Mucosa of gallbladder (tissue), 1 donor: ENCODE measurements at places on chromosomes 2 and 18. TPM values are rescaled to one million over a fixed set of nuclear protein-coding genes. Genes with fewer than 3 reads are reported as not detected.

- no peak for DNase-seq
Observed at GRCh38 chr2:46422717-46423394, 56.5 kb upstream of the TMEM247 start.

DNA sequence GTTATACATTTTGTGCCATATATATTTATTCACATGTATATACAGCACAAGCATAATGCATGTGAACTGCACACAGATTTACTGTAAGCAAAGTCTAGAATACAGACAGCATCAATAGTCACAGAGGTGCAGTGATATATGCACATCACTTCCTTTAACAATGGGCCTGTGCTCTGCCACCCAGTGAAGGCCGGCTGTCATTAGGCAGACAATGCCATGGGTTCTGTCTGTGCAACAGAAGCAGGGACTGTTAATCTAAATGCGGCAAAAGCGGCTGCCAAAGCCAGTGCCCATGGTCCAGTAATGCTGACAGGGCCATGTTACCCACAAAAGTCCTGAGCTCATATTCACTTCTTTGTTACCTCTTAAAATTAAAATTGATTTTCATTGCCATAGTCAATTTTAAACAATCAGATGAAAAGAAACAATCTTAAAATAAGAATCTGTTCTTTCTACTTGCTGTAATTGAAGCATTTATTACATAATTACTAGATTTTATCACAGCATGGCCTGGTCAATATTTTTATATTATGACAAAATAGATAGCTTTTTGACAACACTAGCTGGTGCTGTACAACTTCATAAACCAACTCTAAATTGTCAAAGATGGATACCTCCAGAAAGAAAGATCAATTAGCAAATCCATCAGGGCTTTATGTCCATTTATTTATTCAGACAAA, 232.0 kb downstream of the STK39 start:
- DNase-seq: no peak

DNA sequence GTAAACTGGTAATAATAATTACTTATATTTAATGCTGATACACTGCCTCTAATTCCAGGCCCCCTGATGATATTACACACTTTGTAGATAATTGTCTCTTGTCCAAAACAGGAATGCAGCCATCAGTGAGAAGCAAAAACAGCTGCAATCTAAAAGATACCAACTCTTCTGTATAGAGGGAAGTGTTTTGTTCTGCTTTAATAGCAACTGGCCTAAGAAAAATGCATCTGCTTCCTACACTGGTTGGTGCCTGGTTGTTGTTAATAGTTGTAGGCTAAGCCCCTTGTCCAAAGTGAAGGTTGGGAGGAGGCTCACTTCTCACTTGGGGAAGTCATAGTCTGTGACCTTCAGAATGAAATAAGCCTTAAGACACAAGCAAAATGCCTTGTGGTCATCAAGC, 332.0 kb downstream of the ZNF521 start:
- no peak for DNase-seq

DNA sequence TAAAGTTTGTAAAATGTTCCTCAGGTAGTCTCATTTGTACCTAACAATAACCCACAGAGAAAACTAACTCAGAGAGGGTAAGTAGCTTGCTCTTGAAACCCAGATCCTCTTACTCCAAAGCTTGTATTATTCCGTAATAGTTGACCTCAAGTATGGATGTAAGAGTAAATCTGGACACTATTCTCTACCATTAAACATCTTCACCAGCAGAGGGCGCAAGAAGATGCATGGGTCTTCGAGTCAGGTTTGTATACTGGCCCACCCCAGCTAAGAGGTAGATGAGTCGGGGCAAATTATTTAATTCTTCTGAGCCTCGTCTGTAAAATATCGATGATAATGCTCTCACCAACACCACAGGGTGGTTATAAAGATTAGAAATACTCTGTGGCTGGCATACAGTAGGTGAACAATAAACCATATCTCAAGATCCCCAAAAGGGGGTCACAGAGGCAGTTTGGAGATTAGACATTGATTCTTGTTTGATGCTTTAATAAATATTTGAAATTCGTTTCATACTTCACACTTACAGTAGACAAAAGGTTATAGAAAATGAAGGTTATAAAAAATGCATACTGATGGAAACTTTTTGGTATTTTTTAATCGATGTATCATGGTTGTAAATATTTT, 3.5 kb upstream of the CABLES1 start:
- DNase-seq: peak; percentile 78

The MOGAT1 gene
- total RNA-seq: 102 TPM

The ATOH8 gene
- total RNA-seq: 9.0 TPM

The CTLA4 gene
- total RNA-seq: 1.6 TPM

The PDCL3 gene
- total RNA-seq: 19.7 TPM

The CD8B gene
- 4.1 TPM for total RNA-seq

The IL36B gene
- total RNA-seq: not detected

The KCNIP3 gene
- 24.3 TPM for total RNA-seq

The DNAH6 gene
- total RNA-seq: 0.46 TPM

The ZNF638 gene
- 102 TPM for total RNA-seq
